ENCODE measurements at places on chromosomes 5 and 9. TPM values are rescaled to one million over a fixed set of nuclear protein-coding genes. Genes with fewer than 3 reads are reported as not detected.

DNA sequence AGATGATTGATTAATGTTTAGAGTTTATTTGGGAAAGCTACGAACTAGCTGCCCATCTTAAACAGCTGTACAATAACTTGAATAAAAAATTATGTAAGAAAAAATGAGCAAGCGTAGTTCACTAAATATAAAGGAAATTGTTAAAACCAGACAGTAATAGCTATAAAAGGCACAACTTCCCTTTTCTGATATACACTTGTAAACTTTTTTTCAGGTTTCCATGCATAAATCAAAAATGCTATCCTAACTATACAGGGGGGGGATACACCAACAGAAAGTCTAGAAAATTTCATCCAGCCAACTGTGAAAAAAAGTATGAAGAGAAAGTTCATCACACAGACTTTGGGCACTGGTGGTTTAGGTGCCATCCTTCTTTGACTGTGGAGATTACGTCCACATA is 122.3 kb downstream of the NR3C1 start:
- no peak for DNase-seq

- no peak for DNase-seq
Measured at GRCh38 chr9:98784831-98785806, 11.2 kb downstream of the ANKS6 start.

Gene CDC20B
- total RNA-seq = not detected

Gene KIAA0825
- 12.2 TPM for total RNA-seq

Gene HTR4
- total RNA-seq = not detected

Gene NTRK2
- total RNA-seq = 3.3 TPM

GRCh38 chr9:73204936-73205335 is 53.3 kb downstream of the ANXA1 start:
- no peak for DNase-seq

Gene SLC45A2
- total RNA-seq = 0.09 TPM

GRCh38 chr5:73378765-73379164 is 69.8 kb downstream of the FOXD1 start:
- no peak for DNase-seq

GRCh38 chr9:110952540-110952859 is 85.8 kb downstream of the LPAR1 start:
- no peak for DNase-seq

DNA sequence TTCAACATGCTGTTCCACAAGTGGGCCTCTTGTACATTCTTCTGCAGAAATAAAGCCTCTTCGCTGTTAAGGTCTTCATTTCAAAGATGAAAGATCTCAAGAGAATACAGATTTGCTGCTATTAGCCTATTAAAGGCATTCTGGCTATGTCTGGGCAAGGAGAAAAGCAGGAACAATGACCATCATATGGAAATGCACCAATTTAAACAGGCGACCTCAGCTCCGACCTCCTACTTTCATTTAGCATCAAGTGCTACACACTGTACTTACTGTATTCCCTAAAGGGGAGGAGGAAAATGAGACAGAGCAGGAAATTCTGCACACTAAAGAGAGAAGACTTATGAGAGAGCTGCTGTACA is 64.8 kb downstream of the HABP4 start:
- DNase-seq = peak; percentile 53

Gene NMUR2
- not detected for total RNA-seq

DNA sequence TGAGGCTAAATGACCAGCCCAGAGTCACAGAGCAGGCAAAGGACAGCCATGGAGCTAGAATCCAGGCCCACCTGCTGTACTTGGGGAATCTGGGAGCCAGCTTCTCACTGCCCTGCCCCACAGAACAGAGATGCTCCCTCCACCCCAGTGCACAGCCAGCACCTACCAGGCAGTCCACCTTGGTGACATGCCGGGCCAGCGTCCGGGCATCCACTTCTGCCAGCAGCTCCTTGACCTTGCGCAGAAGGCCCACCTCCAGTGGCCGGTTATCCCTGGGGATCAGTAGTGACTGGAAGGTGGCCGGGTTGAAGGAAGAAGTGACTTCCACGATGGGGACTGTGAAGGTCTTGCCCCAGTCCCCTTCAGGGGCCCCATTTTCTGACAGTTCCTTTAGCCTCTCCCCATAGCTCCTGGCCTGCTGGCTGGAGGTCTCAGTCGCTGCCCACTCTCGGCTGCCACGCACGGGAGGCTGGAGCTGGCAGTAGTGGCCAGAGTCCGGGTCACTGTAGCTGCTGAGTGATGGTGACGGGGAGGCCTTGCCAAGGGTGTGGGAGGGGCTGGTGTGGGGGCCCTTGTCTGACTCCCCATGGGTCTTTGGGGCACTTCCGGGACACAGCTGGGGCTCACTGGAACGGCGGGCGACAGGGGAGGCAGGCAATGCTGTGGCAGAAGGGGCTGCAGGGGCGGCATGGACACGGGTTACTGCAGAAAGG is 9.5 kb upstream of the TOR2A start:
- no peak for DNase-seq

Gene GRXCR2
- total RNA-seq = not detected

Gene RANBP3L
- not detected for total RNA-seq

- DNase-seq = no peak
Measured at GRCh38 chr9:97853844-97854695, 1.0 kb downstream of the FOXE1 start.

Gene SOX30
- total RNA-seq = not detected

- DNase-seq = no peak
Measured at GRCh38 chr9:88590558-88591146, 55.7 kb downstream of the NXNL2 start.

- peak; percentile 39 for DNase-seq
Measured at GRCh38 chr5:175464074-175464941, 14.1 kb upstream of the SFXN1 start.

Gene CXXC5
- 75.9 TPM for total RNA-seq

GRCh38 chr9:1460143-1460769 is 410.1 kb downstream of the DMRT2 start:
- DNase-seq = no peak

Gene ANKRD34B
- total RNA-seq = not detected

Gene PCDHA9
- total RNA-seq = 0.49 TPM

- DNase-seq = peak; percentile 45
Measured at GRCh38 chr5:35198075-35198474, 32.2 kb downstream of the PRLR start.

GRCh38 chr5:18970000-18970399 is 1018.0 kb downstream of the CDH18 start:
- DNase-seq = no peak

DNA sequence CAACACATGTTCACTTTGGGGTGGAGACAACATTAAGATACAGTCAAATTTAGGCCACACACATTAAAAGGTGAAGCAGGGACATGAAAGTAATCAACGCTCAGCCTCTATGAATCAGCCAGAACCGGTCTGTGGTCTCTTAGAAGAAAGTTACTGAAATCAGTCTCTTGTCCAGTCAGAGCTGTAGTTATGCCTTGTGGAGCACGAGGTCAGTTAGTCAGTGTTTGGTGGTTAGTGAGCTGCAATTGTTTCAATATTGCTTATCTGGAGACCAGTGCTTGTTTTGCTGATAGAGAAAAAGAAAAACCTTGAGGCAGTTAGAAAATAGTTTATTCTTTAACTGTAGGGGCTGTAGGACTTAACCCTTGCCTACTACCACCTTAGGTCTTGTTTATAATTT is 157.8 kb upstream of the RASEF start:
- peak; percentile 93 for DNase-seq

DNA sequence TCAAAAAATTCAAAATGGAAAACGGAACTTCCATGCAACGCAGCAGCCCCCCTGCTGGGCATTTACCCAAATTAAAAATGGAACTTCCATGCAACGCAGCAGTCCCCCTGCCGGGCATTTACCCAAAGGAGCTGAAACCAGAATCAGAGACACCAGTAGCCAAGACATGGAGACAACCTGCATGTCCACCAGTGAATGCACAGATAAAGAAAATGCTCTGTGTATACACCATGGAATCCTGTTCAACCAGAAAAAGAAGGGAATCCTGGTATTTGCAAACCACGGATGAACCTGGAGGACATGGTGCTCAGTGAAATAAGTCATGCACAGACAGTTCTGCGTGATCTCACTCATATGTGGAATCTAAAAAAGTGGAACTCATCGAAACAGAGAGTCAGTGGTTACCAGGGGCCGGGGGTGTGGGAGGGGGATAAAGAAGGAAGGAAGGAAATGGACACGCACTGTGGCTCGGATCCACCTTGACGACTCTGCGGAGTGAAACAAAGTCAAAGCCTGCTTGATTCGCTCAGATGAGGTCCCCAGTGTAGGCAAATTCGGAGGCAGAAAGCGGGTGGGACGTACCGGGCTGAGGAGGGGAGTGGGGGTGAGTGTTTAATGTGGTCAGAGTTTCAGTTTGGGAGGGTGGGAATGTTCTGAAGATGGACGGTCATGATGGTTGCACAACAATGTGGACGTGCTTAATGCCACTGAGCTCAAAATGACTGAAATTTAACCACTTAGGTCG is 40.2 kb upstream of the EXOC3 start:
- no peak for DNase-seq

- DNase-seq = no peak
Measured at GRCh38 chr5:176733406-176734262, 76.7 kb upstream of the UNC5A start.

GRCh38 chr5:36363101-36363500 is 61.4 kb upstream of the RANBP3L start:
- peak; percentile 80 for DNase-seq

- no peak for DNase-seq
Measured at GRCh38 chr9:21837501-21837900, 35.1 kb downstream of the MTAP start.

GRCh38 chr9:126857261-126857960 is 3.0 kb upstream of the ZBTB34 start:
- DNase-seq = peak; percentile 79

GRCh38 chr9:137025517-137025966 is 2.5 kb downstream of the ABCA2 start:
- DNase-seq = no peak

DNA sequence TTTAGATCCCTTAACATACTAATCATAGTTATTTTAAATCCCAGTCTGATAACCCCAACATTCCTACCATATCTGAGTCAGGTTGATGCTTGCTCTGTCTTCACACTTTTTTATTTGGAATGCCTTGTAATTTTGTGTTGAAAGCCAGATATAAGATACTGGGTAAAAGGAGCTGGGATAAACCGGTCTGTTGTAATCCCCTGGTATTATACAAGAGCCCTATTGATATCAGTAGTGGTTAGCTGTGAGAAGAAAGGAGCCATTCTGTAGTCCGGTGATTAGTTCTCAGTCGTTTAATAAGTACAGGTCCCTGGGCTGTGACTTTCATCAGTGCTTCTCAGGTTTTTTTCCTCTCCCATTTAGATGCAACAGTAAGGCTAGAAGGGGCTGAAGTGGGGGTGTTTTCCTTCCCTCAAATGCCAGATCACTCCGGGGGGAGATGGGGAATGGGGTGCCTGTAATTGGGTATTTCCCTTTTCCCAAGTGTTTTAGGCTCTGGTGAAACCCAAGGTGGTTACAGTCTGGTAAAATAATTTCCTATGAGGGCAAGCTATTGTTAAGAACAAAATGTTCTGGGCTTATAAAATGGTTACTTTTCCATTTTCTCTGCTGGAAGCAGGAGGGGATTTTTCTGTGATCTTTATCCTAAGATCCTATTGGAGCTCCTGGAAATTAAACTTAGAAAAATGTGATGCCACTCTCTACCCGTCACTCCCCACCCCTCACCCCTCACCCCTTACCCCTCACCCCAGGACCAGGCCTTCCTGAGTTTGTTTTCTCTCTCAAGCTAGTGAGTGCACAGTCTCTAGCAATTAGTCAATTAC is 72.7 kb downstream of the KCNN2 start:
- no peak for DNase-seq

GRCh38 chr9:131773911-131774379 is 34.1 kb upstream of the RAPGEF1 start:
- DNase-seq = peak; percentile 79

Gene CFAP157
- 0.09 TPM for total RNA-seq

DNA sequence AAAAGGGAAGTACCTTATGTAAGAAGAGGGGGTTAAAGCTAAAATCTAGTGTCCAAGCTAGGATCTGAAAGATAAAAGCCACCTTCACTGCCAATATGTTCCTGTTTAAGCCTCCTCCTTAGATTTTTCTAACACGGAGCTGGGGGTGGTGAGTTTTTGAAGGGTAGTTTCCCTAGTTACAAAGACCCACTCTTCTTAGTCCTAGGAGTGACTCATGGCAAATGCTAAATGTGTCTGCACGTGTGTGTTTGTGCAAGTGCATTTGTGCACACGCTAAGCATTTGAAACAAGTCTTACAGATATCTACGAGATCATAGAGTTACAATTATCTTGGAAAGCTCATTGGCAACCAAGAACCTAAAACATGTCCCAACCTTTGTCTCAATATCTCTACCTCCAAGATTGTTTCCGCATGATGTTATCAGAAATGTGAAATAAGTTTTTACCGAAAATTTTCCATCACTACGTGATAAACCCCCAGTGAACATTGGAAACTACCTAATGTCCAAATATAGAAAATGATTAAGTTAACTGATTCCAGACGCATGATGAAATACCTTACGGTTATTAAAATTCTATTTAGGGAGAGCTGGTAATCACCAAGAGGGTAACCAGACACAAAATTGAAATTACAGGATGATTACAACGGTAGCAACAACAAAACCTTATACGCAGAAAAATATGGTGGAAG is 78.0 kb upstream of the HRH2 start:
- peak; percentile 22 for DNase-seq

Gene COL23A1
- not detected for total RNA-seq

- DNase-seq = no peak
Measured at GRCh38 chr5:167489202-167489601, 802.2 kb upstream of the WWC1 start.

- no peak for DNase-seq
Measured at GRCh38 chr5:142684508-142685041, 1.3 kb downstream of the FGF1 start.

DNA sequence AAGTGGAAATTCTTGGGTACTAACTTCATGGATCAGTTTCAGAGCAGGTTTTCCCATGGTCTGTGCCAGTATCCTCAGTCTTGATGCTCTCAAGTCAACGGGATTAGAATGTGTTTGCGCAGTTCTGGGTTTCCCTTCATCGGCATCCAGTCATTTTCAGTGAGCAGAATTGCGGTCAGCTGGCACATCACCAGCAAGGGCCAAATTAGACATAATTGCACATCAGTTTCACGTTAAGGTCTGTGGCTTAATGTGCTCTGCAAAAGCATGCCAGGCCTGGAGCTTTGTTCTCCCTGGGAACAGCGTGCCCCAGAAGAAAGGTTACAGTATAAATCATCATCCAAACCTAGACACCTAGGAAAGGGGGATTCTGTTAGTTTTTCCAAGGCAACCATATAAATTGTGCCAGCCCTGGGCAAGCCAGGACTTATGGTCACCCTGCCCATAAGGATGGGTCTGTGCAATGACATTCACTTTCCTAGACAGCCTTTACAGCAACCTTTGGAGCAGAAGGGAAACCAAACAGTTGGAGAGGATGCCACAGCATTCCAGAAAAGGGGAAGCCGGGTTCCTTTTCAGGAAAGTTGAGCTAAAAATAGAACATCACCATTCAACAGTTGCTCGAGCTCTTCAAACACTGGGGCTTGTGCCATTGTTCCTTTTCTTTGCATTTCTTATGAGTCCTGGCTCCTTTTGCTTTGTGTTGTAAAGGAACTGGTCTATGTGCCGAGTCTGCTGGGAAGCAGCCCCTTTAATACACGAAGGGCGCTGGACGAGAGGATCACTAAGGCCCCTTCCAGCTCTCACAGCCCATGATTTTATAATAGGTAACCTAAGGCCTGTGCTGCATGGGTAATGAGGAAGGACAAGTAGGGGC is 23.1 kb downstream of the IQGAP2 start:
- DNase-seq = no peak
